ENCODE measurements at places on chromosomes 5 and 9. TPM values are rescaled to one million over a fixed set of nuclear protein-coding genes. Genes with fewer than 3 reads are reported as not detected.

GRCh38 chr5:151520294-151520693, 70.8 kb downstream of the FAT2 start:
- DNase-seq: no peak

Gene LTC4S
- total RNA-seq: 3.0 TPM

Gene ZDHHC11
- 1.2 TPM for total RNA-seq

- no peak for DNase-seq
Observed at GRCh38 chr9:7823651-7824050, 24.1 kb upstream of the DMAC1 start.

- DNase-seq: no peak
Observed at GRCh38 chr9:134162212-134162775, 2.1 kb downstream of the RNU6ATAC start.

Gene GAPT
- total RNA-seq: not detected

- DNase-seq: peak; percentile 64
Observed at GRCh38 chr9:83061990-83062650, 822 bp downstream of the RASEF start.

DNA sequence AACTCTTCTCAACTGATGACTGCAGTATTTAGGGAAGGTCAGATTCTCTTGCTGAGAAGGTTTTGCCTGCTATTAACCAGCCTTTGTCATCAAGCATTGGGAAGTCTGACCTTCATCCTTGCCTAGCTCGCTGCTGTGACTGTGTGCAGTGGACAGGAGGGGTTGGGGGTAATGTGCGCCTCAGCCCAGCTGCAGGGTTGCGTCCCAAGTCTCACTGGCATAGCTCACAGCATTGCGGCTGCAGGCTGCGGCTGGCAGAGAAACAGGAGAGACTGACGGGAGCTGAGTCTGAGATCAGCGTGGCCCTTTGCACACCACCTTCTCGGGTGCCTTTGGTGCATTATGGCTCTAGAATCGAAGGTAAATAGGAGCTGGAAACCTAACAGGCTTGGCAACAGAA, 55.9 kb upstream of the NCS1 start:
- no peak for DNase-seq

- no peak for DNase-seq
Observed at GRCh38 chr5:882253-883183, 10.1 kb downstream of the BRD9 start.

DNA sequence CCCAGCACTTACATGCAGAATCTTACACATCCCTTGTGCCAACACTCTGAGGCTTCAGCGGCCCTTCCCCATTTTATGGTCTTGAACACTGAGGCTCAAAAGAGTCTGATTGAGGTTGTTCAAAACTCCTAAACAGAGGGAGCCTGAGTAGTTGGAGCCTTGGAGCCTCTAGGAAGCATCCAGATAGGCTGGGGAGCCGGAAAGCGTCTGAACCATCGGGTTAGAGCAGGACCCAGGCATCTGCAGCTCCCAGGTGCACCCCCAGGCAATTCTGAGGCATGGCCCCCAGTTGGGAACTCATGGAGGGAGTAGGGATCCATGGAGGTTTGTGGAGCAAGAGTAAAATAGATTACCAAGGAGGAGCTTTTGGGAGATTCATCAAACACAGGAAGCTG, 3.8 kb downstream of the OLFML2A start:
- no peak for DNase-seq

Gene SQSTM1
- total RNA-seq: 395 TPM

Gene OGN
- 18.7 TPM for total RNA-seq

DNA sequence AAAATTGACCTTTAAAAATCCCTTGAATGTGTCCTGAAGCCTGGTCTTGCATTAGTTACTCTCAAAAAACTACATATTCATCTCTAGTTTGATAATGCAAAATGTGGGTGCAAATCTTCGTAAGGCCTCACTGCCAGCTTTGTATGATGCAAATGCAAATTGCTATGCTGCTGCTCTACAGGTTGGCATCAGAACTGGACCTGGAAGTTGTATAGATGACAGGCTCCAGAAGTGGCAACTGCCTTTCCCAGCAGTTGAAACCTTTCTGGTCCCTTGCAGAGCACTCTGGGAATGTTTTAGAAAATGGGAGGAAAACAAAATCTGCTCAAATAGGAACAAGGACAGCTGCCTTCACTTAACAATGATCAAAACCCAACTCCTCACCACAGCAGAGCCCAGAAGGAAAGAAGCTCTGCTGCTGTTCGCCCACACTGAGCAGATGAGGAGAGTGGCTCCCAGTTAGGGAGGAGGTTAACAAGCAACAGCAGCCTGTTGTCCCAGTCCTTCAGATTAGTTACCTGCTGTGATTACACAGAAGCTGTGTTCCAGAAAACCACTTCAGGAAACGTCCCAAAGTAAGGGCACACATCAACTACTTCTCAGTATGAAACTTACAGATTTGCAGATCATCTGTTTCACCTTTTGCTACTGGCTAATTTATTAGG, 93.5 kb downstream of the PLPP1 start:
- no peak for DNase-seq

Gene UNC13B
- 67.0 TPM for total RNA-seq

Gene MOB3B
- 39.3 TPM for total RNA-seq

Gene RUSC2
- total RNA-seq: 7.0 TPM

Gene DEPDC1B
- total RNA-seq: 2.7 TPM

GRCh38 chr9:35229066-35229778, 67.4 kb downstream of the UNC13B start:
- no peak for DNase-seq

DNA sequence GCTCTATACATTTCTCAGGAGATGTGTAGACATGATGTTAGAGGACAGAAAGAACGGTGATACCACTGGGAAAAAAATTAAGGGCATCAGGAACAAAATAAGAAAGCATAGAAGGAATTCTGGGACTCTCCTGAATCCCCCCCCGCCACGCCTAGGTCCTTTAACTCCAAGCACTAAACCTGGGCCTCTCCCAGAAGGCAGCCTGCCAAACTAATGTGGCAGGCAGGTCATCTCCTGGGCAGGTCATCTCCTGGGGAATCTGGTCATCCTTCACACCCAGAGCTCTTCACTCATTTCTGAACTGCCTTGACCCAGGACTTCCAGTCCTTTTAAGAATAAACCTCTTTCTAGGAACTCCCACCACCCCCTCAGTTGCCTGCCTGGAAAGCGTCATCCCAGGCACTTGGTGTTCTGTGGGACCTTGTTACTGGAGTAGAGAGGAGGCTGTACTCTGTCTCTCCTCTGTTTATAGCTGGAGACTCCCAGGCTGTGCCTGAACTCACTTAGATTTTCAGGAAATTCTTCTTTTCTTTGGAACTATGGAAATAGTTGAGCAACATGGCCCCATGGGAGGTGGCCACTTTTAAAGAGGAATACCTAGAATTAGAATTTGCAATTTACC, 24.1 kb downstream of the PSAT1 start:
- DNase-seq: no peak

Gene GNA14
- total RNA-seq: 9.4 TPM

- no peak for DNase-seq
Observed at GRCh38 chr5:119554597-119554996, 74.8 kb upstream of the FAM170A start.

Gene THBS4
- total RNA-seq: 8.2 TPM

GRCh38 chr5:6187501-6187900, 190.8 kb downstream of the MED10 start:
- DNase-seq: no peak

- DNase-seq: peak; percentile 98
Observed at GRCh38 chr5:139403787-139404483, at the start of gene SPATA24. TSS of gene SPATA24 (minus strand) at chr5:139404089. CDS start at chr5:139404060, 29 bp downstream.

- DNase-seq: no peak
Observed at GRCh38 chr9:69250681-69251080, 74.3 kb upstream of the ENTREP1 start.

GRCh38 chr9:70615464-70616138, 201.1 kb upstream of the KLF9 start:
- DNase-seq: no peak

GRCh38 chr9:87039809-87040392, 92.6 kb upstream of the GAS1 start:
- DNase-seq: no peak

- no peak for DNase-seq
Observed at GRCh38 chr5:16585041-16585667, 31.6 kb downstream of the RETREG1 start.

DNA sequence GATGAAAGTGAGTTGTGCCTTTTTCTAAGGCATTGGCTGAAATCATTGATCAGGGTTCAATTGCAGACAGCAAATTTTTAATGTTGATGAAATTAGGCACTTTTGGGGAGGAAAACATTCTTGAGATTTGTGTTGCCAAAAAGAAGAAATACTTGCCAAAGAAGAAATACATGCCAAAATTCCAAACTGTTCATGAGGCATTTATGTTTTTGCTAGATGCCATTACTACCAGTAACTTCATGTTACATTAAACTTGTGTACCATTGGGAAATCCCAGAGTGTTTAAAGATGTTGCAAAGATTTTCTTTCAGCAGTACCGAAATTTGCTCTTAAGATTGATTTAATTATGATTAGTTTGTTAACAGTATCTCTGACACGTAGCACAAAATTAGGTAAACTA, 7.0 kb downstream of the XRCC4 start:
- DNase-seq: no peak

DNA sequence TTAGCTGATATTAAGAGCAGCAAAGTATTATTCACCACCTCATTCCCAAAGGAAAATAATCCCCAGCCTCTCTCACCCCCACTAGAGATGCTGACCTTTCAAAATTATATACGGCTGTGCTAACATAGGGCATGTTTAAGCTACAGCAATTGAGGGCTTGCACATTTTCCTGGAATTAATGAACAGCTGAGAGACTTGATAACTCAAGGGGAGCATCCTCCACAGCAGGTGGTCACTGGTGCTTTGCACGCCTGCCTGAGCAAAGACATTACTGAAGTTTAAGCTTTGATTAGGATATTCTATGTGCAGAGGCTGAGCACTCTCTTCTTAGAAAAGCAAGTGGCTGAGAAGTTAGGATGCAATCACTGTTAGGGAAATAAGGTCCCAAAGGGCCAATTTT, 230.9 kb downstream of the FAM114A2 start:
- DNase-seq: no peak

Gene MELK
- 2.5 TPM for total RNA-seq

Gene PAPPA
- 0.37 TPM for total RNA-seq

- DNase-seq: peak; percentile 13
Observed at GRCh38 chr9:89277454-89277853, 33.5 kb upstream of the CKS2 start.

GRCh38 chr5:170333161-170333910, 35.8 kb upstream of the LCP2 start:
- peak; percentile 43 for DNase-seq

Gene HMGCS1
- 37.4 TPM for total RNA-seq

Gene P4HA2
- total RNA-seq: 39.9 TPM

Gene PCDHGB4
- 4.1 TPM for total RNA-seq

DNA sequence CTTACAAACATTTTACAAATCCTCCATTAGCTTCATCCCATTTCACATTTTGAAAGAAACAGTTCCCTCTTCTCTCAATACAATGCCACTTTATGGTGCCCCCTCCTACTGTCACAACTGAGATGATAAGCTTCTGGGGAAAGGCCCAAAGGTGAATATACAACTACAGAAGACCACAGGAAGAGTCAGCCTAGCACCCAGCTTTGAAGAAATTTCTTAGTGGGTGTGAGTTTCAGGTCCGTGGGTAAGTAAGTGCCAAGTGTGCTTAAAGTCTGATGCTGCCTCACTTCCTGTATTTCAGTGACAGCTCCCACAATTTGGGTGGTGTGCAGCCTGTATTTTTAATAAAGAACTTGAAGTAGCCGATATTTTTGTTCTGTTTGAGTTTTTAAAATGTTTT, 68.1 kb downstream of the ARHGEF28 start:
- DNase-seq: no peak

GRCh38 chr9:3361116-3361515, 164.7 kb downstream of the RFX3 start:
- no peak for DNase-seq

GRCh38 chr9:136305804-136306203, 1.9 kb upstream of the CCDC187 start:
- no peak for DNase-seq

Gene BTNL8
- total RNA-seq: 156 TPM

DNA sequence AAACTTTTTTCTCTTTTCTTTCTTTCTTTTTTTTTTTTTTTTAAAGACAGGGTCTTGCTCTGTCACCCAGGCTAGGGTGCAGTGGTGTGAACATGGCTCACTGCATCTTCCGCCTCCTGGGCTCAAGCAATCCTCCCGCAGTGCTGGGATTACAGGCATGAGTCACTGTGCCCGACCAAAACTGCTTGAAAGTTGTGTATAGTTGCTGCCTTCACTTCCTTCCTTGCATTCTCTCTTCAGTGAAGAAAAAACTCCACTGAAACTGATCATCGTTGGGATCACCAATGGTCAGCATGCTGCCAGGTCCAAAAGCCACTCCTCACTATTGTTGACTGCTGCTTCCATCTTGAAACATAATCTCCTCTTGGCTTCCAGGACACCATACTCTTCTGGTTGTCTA, 66.6 kb upstream of the CTNNA1 start:
- no peak for DNase-seq

Gene MEIKIN
- not detected for total RNA-seq

- DNase-seq: no peak
Observed at GRCh38 chr5:89445106-89445745, 562.2 kb upstream of the MEF2C start.
